ENCODE measurements at places on chromosomes 12 and 14.

DNA sequence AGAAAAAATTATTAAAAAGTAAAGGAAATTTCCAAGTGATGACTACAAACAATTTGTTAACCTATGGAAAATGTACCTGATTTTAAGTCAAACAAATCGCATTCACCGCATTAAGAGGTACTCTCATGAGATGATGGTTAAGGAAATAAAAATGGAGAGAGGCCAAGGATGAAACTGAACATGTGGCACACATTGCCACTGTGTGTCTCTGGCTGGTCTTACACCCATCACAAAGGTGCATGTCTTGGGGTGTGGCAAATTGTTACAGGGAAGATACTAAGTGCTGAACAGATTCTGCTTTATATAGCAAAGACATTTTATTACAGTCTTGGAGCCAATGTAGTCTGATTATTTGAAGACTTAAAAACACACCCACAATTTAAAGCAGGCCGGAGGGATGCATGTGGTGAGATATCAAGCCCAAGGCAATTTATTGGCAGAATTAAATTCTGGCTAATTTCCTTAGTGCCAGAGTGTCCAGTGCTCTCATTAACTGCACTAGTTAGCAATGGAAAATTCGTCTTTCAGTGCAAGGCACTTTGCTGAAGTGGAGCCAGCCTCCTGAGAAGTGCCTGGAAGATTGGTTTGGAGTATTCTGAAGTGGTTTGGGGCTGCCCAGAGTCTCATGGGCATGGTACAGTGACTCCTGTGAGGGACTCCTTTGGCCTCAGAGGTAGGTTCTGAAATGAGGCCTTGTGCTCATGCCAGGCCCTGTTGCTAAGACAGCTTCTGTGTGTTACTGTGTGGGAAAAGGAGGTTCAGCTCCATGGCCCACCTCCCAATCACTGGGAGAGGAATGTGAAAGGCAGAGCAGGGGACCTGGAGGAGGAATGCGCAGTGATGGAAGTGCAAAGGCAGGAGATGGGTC lies 166.9 kb downstream of the BRMS1L start:
- DNase-seq: no peak

GRCh38 chr14:55353686-55354467 lies 57.8 kb downstream of the ATG14 start:
- no peak for DNase-seq

GRCh38 chr14:41623736-41624135 lies 17.1 kb downstream of the LRFN5 start:
- DNase-seq: no peak

GRCh38 chr12:26725276-26725916 lies 107.6 kb downstream of the ITPR2 start:
- no peak for DNase-seq

DNA sequence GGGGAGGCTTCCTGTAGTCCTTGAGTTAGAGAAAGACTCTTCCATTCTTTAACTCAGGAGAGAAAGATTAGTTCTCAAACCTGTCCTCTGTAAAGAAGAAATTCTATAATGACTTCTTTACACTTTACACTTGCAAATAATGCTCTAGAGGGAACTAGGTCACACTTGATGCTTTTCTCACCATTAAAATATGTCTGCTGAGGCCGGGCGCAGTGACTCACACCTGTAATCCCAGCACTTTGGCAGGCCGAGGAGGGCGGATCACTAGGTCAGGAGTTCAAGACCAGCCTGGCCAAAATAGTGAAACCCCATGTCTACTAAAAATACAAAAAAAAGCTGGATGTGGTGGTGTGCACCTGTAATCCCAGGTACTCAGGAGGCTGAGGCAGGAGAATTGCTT lies 6.3 kb downstream of the NTN4 start:
- no peak for DNase-seq

- no peak for DNase-seq
These were observed 53.5 kb downstream of the IGF1 start for GRCh38 chr12:102426599-102427542.

GRCh38 chr12:127560041-127560478 lies 706.9 kb upstream of the TMEM132C start:
- no peak for DNase-seq

DNA sequence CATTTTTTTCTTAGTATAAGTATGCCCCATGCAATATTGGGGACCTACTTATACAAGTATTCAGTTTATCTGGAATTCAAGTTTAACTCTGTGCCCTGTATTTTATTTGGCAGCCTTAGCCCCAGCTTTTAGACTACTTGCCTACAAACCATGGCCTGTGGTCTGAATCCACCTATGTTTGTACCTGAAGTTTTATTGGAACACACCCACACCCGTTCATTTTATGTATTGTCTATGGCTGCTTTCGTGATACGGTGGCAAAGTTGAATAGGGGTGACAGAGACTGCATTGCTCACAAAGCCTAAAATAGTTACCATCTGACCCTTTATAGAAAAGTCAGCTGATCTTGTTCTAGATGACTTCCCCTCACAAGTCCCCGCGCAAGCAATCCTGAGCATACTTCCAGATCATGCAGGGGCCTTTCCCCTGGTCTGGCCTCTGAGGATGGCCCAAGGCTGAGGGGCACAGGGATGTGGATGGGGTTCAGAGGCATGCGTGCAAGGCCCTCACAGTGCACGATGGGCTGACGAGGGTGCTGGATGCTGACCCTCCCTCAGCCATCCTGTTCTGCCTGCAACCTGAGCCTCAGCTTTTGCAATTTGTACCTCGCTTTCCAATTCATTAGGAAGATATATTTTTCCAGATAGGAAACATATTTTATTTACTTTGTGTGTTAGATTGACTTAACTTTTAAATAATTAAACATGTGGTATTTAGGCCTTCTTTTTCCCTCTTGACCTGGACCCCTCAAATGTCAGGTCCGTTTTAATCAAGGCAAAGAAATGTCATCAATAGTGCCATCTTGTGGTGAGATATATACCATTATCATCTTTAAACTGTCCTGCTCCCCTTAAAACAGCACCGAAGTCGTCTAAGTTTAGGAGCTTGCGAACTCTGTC lies 527.3 kb upstream of the CCDC196 start:
- DNase-seq: no peak

GRCh38 chr12:118714051-118714460 lies 267.3 kb upstream of the SRRM4 start:
- no peak for DNase-seq

DNA sequence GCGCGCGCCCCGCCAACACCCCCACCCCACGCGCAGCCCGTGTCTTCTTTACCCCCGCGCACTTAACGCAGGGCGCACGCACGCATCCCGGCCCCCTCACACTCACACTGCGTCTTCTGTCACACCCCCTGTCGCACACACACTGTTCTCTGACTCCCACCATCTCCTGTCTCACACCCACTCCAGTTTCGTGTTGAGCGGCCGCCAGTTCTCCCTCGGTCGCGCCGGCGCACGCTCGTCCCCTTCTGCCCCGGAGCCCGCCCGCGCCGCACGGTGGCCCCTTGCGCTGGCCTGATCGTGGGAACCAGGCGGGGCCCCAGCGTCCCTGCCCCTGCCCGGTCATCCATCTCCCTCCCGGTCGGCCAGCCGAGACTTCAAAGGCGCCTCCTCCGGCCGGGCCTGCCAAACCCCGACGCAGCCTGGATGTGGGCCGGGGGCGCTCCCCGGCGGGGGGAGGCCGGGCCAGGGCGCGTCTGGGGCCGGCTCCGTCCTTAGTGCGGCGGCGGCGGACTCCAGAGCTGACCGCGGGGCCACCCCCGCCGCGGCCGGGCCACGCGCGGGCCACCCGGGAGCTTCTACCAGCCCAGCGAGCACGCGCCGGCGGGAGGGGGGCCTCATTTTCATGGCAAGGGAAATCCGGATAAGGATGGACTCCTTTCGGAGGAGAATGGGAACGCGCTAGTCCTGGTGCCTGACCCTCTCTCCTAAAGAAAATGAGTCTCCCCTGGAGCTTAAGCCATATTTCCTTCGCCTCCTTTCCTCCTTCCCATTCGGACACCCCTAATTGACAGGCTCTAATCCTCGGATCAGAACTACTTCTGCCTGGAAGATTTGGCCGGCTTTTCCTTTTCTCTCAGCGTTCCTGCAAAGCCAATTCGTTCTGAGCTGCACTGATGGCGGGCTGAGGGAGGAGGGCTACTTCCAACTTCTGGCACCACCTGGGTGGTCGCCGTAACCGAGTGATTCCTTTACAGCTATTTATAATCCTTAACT lies 82.0 kb upstream of the HMGA2 start:
- DNase-seq: peak; percentile 22

- DNase-seq: no peak
These were observed 7.4 kb downstream of the SMOC1 start for GRCh38 chr14:69886453-69887242.

- DNase-seq: no peak
These were observed 153.9 kb downstream of the PRKCH start for GRCh38 chr14:61475316-61475715.
